T-cell (primary cell): ENCODE measurements at places on chromosomes 6 and 20. TPM values are rescaled to one million over a fixed set of nuclear protein-coding genes. Genes with fewer than 3 reads are reported as not detected.

DNA sequence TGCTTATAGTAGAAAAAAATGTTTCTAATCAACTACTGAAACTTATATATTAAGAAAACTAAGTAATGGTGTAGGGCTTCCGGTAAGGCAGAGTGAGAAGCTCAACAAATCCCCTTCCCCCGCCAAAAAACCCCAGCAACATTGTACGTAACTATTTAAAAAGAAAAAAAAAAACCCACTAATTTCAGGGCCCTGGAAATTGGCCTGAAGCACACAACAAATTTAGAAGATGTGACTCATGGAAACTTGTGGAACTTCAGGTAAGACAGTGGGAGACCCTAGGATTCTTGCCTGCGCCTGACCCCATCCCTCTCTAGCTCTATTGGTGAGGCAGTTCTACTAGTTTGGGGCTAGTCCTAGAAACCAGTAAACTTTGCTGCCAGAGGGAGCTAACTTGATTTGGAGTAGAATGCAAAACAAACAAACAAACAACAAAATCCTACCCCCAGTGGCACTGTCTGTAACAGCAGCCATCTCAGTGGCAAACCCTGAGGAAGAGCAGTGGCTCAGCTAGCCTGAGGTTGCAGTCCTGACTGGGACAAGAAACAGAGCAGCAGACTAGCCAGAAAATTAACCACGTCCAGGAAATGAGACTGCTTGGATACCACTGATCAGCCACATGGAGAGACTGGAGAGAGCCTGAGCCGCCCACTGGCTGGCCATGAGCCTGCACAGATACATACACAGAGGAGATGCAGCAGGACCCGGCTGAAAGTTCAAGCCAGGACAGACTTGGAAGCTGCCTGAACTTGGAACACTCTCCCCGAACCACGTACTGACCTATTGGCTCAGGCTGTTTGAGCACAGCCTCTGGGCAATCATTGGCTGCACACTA, 135.1 kb downstream of the TBXT start:
- no peak for DNase-seq

Gene SYS1
- total RNA-seq = 86.9 TPM

- DNase-seq = no peak
Observed at GRCh38 chr20:49892817-49893216, 22.5 kb downstream of the SPATA2 start.

DNA sequence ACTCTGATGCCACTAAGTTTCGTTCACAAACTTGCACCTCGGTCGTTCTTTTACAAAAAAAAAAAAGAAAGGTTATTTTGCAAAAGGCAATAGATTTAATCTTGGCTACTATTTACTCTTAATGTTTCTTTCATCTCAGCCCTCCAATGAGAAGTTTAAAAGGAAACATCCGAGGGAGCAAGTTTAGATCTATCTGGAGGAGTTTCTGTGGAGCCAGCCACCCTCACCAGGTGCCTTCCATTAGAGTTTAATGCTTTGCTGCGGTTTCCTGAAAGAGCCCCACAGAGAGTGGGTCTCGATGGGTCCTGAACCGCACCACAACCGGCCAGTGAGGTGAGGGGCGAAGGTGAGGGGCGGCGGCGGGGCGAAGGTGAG, 632 bp downstream of the PRKN start:
- DNase-seq = no peak

GRCh38 chr20:38805958-38806854, 709 bp downstream of the PPP1R16B start:
- peak; percentile 62 for DNase-seq

- no peak for DNase-seq
Observed at GRCh38 chr20:44394452-44394701, 38.9 kb downstream of the HNF4A start.

Gene CGA
- not detected for total RNA-seq

Gene CNBD2
- 20.1 TPM for total RNA-seq

DNA sequence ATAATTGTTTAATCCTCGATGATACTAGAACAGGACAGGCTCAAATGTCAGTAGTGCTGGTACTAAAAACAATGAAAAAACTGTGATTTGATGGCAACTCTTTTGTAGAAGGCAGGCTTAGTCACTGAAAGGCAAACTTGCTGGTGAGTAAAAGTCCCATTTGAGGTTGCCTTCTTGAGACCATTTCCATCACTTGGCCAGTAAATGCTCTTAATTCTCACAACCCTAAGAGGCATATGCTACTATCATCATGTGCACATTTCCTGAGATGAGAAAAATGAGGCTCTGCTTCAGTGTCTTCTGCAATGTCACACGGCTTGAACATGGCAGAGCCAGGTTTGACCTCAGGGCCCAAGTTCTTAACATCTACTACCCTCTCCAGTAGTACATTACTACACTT, 9.9 kb downstream of the AKIRIN2 start:
- DNase-seq = no peak

- no peak for DNase-seq
Observed at GRCh38 chr6:71181565-71181964, 107.0 kb upstream of the OGFRL1 start.

DNA sequence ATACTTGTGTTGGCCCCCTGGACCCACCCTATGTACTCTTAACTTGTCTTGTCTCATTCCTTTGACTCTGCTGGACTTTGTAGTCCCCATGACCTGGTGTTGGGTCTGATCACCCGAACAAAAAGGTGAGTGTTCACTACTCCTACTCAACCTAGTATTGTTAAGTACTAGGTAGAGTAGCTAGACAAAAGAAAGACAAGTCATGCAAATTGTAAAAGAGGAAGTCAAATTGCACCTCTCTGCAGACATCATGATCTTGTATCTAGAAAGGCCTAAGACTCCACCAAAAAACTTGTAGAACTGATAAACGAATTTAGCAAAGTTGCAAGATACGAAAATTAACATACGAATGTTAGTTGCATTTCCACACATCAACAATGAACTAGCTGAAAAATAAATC, 35.7 kb upstream of the ZNF391 start:
- no peak for DNase-seq

DNA sequence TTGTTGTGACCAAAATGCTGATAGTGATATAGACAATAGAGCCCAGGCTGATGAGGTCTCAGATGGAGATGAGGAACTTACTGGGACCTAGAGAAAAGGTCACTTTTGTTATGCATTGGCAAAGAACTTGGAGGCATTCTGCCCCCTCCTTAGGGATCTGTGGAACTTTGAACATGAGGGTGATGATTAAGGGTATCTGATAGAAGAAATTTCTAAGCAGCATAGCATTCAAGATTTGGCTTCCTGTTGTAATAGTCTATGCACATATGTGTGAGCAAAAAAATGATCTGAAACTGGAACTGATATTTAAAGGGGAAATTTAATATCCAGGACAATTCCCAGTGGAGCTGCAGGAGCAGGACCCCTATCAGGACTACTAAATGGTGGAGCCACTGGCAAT, 17.1 kb downstream of the HLA-A start:
- DNase-seq = no peak

DNA sequence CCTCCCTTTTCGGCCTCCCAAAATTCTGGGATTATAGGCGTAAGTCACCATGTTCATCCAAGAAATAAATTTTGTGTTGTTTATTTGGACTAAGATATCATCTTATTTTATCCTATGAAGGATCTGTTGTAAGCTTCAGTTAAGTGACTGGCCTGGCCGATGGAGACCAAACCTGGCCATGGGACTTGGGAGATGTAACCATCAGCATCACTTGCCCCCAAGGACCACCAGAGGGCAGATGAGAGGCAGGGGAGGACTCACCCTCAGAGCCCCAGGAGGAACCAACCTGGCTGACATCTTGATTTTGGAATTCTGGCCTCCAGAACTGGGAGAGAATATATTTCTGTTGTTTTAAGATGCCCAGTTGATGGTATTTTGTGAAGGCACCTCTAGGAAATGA, 266.7 kb downstream of the CDH26 start:
- DNase-seq = no peak

GRCh38 chr20:35091816-35092523, 637 bp downstream of the TRPC4AP start:
- no peak for DNase-seq

GRCh38 chr6:11679099-11679498, 99.5 kb downstream of the ADTRP start:
- DNase-seq = no peak

GRCh38 chr6:31528821-31529328, at the start of gene MCCD1:
MCCD1 (plus strand) TSS chr6:31528962; CDS start chr6:31529015, 53 bp downstream.
- no peak for DNase-seq

GRCh38 chr6:158589366-158589765, 29.5 kb downstream of the TMEM181 start:
- no peak for DNase-seq

GRCh38 chr6:52190409-52190808, 4.2 kb downstream of the IL17A start:
- DNase-seq = no peak

GRCh38 chr6:135182071-135183001, 1.2 kb downstream of the MYB start:
- DNase-seq = peak; percentile 31

GRCh38 chr6:157272866-157273755, 50.2 kb downstream of the TMEM242 start:
- DNase-seq = peak; percentile 24

- DNase-seq = no peak
Observed at GRCh38 chr20:62761759-62762131, 34.5 kb upstream of the MRGBP start.

GRCh38 chr20:8291873-8292272, 159.8 kb downstream of the PLCB1 start:
- DNase-seq = no peak

Gene OXT
- not detected for total RNA-seq

DNA sequence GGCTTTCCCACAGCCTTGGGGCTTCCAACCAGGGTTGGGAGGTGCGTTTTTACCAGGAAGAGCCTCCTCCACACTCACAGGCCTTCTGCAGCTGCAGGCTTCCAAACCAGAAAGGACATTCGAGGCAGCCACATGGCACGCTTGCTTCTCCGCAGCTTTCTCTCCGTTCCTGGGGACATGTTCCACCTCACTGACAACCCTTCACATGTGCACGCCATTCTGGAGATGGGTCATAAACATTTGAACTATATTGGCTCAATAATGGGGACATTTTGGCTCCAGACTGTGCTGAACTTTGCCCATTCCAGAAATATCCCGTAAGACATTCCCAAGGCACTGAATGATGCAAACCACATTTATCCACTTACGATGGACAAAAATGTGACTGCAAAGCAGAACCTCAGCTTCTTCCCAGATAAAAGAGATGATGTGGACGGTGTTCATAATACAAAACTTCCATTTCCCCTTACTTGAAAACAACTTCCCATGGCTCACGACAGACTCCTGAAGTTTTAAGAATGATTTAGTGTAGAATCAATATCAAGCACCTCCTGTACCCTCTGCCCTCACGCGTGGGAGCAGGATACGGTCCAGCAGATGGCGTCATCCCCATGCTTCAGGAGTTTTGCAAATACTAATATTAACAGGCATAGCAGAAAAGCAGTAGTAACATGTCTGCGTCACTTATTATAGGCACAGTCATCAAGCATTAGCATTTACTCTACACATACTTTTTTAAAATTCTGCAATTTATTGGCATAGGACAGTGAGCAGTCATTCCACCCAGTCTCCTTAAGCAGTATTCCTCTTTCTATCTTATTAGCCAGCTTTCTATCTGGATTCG, 25.4 kb upstream of the FOXF2 start:
- DNase-seq = no peak

- no peak for DNase-seq
Observed at GRCh38 chr20:20956513-20956931, 149.6 kb downstream of the LINC00237 start.
